ENCODE measurements at places on chromosomes 1 and 21. TPM values are rescaled to one million over a fixed set of nuclear protein-coding genes. Genes with fewer than 3 reads are reported as not detected.

DNA sequence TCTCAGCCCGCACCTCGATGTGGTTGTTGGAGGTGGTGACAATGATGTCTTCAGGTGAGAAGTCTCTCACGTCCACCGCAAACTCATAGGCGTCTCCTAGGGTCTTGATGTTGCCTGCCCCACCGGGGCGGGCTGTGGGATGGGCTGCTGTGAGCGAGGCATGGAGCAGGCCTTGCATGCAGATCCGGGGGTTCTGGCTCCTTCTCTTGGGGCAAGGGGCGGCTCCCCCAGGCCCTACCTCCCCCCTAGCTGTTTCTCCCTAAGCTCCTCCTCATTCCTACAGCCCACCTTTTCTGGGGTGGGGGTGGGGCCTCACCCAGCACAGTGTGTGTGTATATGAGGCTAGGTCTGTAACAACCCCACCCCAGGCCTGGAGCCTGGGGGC lies 775 bp downstream of the HSPB7 start:
- H3K4me3 ChIP-seq: peak overlapping the region; percentile 46
- peaks cover 100% of the 10 kb centered on the region for H3K4me1 ChIP-seq
- ATAC-seq: no peak
- no peaks in the 10 kb centered on the region for H3K27me3 ChIP-seq

- ATAC-seq: no peak
- no peak overlapping the region for H3K4me3 ChIP-seq
- no peaks in the 10 kb centered on the region for H3K27me3 ChIP-seq
These were observed 88.0 kb upstream of the ADAR start for GRCh38 chr1:154695985-154696384.

The UBASH3A gene
- total RNA-seq: not detected

The USP25 gene
- 54.9 TPM for total RNA-seq

- no peak overlapping the region for H3K27ac ChIP-seq
- H3K27me3 ChIP-seq: peaks cover 4% of the 10 kb centered on the region
- H3K36me3 ChIP-seq: no peaks in the 10 kb centered on the region
- H3K4me3 ChIP-seq: no peak overlapping the region
- no peaks in the 10 kb centered on the region for H3K4me1 ChIP-seq
These were observed 179.1 kb downstream of the FOXD2 start for GRCh38 chr1:47616906-47617305.

DNA sequence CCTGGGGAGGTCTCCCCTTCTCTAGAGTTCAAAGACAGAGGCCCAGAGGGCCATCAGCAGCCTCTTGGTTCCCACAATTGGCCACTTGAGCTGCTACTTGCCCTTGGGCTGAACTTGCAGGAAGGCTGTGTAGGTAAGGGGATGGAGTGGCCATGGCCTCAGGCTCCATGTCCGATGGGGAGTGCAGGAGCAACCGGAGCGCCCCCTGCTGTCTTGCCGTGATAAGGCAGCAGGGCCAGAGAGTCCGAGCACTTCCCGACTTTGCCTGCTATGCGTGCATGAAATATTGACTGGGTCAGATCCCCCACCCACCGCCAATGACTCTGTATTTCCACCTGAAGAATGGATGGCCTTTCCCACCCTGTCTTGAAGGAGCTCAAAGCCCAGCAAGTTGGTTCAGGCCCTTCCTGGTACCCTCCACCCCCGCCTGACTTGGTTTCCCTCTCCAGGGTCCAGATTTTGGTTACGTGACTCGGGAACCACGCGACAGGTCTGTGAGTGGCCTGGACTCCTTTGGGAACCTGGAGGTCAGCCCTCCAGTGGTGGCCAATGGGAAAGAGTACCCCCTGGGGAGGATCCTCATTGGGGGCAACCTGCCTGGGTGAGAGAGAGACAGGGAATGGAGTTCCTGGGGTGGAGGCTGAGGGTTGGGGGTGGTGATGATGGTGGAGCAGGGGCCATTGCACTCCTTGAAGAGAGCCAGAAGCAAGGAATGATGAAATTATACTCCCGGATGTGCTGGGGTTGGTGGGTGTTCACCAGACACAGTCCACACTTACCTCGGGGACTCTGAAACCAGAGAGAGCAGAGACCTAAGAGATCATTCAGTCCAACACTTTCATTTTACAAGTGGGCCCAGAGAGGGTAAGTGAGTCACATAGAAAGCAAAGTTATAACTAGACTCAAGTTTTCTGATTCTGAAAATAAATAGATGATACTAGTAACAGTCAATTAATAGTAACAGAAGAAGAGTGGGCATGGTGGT lies 25.6 kb downstream of the PADI3 start:
- H3K27ac ChIP-seq: no peak overlapping the region
- no peak overlapping the region for H3K4me3 ChIP-seq
- no peaks in the 10 kb centered on the region for H3K36me3 ChIP-seq
- peaks cover 48% of the 10 kb centered on the region for H3K27me3 ChIP-seq
- no peaks in the 10 kb centered on the region for H3K4me1 ChIP-seq

- no peak overlapping the region for H3K27ac ChIP-seq
- ATAC-seq: no peak
- no peaks in the 10 kb centered on the region for H3K4me1 ChIP-seq
- H3K4me3 ChIP-seq: no peak overlapping the region
- no peaks in the 10 kb centered on the region for H3K36me3 ChIP-seq
These were observed 3.3 kb upstream of the IL23R start for GRCh38 chr1:67162954-67163353.

- no peaks in the 10 kb centered on the region for H3K27me3 ChIP-seq
- no peak for ATAC-seq
- no peak overlapping the region for H3K27ac ChIP-seq
- no peak overlapping the region for H3K4me3 ChIP-seq
These were observed 495.5 kb upstream of the RGS18 start for GRCh38 chr1:191662746-191663145.

The HPCA gene
- not detected for total RNA-seq

DNA sequence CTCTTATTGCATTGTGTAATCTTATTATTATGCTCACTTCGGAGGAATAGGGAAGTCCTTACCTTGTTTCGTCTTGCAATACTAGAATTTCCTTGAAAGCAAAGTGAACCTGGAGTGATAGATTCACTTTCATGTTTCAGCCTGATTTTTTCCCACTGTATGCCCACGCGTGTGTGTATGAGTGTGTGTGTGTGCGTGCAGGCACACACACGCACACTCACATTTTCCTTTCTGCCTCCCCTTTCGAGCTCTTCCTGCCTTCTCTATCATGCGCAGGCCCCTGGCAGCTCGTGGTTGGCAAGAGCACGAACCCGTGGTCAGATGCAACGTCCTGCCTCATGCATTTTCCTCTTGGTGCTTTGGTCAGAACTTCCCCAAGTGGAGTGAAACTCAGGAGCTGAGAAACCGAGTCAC lies at the start of gene GCSAML:
TSS of gene GCSAML (plus strand) at position 366 of the 414 bp plus-strand sequence. CDS start 58 bp downstream, outside the sequence.
- H3K36me3 ChIP-seq: no peaks in the 10 kb centered on the region
- no peaks in the 10 kb centered on the region for H3K4me1 ChIP-seq
- H3K4me3 ChIP-seq: no peak within 1 kb of the TSS
- no peaks in the 10 kb centered on the region for H3K27me3 ChIP-seq
- H3K27ac ChIP-seq: no peak within 1 kb of the TSS
- ATAC-seq: no peak

DNA sequence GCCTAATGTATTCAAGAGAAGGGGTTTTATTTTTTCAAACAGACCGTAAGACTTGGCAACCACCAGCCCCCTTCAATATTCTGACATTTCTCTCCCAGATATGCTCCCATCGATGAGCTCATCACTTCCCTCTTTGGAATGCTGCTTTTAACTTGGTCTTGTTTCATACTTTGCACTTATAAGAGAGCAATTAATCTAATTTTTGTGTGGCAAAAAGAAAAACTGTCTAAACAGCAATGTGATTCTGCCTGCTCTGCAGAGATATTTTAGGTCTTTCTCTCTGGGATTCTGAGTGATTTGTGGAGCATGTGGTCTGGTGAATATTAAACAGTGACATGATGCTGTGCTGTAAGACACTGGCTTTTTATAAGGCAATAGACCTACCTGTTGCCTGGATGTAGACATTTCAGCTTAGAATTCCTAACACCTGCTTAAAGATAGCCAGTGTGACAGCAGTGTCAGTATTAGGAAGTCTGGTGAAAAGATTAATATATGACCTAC lies 284.8 kb downstream of the BACH1 start:
- H3K4me1 ChIP-seq: no peaks in the 10 kb centered on the region
- no peaks in the 10 kb centered on the region for H3K36me3 ChIP-seq
- no peak overlapping the region for H3K27ac ChIP-seq
- no peak for ATAC-seq

The GPR52 gene
- total RNA-seq: not detected

DNA sequence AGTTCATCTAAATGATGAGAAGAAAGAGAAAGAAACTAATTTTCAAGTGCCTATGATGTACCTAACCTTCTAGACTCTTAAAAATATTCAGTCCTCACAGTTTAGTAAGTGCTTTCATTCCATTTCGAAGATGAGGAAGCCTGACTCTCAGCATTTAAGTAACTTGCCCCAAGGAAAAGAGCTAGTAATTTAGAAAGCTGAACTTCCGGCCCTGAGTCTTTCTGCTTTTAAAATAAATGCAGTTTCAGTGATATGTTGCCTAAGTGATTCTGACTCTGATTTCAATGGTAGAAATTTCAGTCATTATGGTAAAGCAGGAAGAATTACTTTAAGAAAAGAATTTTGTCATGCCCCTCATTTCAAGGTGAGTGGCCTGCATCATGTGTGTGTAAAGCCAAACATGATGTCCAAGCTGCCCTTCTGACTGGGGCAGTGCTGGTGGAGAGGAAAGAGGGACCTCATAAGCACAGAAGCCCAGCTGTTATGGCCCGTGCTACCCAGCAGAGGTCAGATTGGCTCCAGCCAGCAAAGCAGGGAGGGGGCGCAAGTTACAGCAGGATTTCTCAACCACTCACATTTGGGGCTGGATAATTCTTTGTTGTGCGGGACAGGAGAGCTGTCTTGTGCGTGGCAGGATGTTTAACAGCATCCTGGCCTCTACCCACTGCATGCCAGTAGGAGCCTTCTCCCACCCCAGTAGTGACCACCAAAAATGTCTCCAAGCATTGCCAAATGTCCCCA lies 10.7 kb downstream of the ATP1A4 start:
- no peak overlapping the region for H3K4me3 ChIP-seq
- no peaks in the 10 kb centered on the region for H3K4me1 ChIP-seq
- H3K27ac ChIP-seq: no peak overlapping the region
- H3K36me3 ChIP-seq: no peaks in the 10 kb centered on the region
- ATAC-seq: no peak

The FAM72D gene
- total RNA-seq: 0.40 TPM

DNA sequence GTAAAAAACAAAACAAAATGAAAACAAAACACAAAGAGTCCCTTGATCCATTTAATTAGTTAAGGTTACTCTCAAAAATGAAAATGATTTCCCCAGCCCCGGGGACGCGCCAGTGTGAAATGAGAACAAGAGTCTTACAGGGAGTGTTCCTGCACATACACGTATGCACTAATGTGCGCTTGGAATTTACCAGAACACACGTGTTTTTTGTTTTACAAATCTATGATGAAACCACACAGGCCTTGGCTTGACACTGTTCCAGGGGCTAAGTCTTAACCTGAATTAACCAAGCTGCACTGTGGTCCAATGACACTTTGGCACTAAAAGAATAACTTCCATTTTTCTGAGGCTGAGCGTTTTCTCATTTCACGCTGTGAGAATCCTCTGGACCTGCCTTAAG lies 63.7 kb downstream of the SLC45A1 start:
- H3K27me3 ChIP-seq: no peaks in the 10 kb centered on the region
- ATAC-seq: peak; percentile 50
- H3K4me1 ChIP-seq: peaks cover 61% of the 10 kb centered on the region
- peak overlapping the region; percentile 92 for H3K27ac ChIP-seq
- no peak overlapping the region for H3K4me3 ChIP-seq

The MEX3A gene
- total RNA-seq: 0.49 TPM

The CD1D gene
- 0.16 TPM for total RNA-seq

- no peaks in the 10 kb centered on the region for H3K36me3 ChIP-seq
- no peaks in the 10 kb centered on the region for H3K27me3 ChIP-seq
- H3K4me3 ChIP-seq: no peak overlapping the region
- ATAC-seq: no peak
- H3K4me1 ChIP-seq: no peaks in the 10 kb centered on the region
These were observed 16.6 kb upstream of the USP24 start for GRCh38 chr1:55231745-55232144.

- H3K27me3 ChIP-seq: no peaks in the 10 kb centered on the region
- H3K36me3 ChIP-seq: no peaks in the 10 kb centered on the region
- no peak overlapping the region for H3K27ac ChIP-seq
- H3K4me3 ChIP-seq: no peak overlapping the region
- H3K4me1 ChIP-seq: peaks cover 3% of the 10 kb centered on the region
These were observed 23.8 kb upstream of the AHCYL1 start for GRCh38 chr1:109960745-109961094.

DNA sequence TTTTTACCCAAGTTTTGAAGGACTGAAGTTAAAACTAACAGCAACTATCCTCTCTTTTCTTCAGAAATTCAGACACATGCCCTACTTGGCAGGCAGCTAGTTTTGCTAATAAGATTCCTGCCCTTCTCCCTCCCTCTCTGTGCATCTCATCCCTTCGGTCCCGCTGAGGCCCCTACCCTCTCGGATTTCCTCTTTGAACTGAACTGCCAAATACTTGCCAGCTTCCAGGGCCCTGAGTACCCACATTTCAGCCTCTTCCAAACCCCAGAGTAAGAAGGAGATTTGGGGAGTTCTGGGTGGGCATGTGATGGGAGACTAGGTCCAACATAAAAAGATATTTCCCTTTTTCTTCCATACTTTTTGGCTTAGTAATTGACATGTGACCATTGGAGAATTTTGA lies 116.5 kb upstream of the JUN start:
- no peaks in the 10 kb centered on the region for H3K4me1 ChIP-seq
- no peaks in the 10 kb centered on the region for H3K36me3 ChIP-seq
- no peaks in the 10 kb centered on the region for H3K27me3 ChIP-seq
- H3K4me3 ChIP-seq: no peak overlapping the region
- peak overlapping the region; percentile 33 for H3K27ac ChIP-seq

GRCh38 chr1:200306944-200307754 lies 102.7 kb downstream of the ZNF281 start:
- no peak for ATAC-seq
- no peak overlapping the region for H3K4me3 ChIP-seq

DNA sequence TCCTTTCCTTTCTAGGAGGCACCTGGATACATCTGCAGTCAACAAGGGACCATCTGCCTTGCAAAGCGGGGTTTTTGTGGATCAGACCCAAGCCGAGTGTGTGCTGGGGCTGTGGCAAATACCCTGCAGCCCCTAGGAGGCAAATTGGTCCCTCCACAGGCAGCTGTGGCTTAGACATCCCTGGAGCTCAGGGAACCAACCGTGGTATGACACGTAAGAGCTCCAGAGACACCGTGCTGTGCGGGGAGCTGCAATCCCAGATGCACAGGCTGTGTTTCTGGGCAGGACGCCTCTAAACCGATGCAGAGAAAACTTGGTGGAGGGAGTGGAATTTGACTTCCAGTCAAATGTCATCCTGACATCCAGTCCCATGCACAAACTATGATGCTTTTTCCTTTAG lies 141.5 kb downstream of the KAZN start:
- H3K36me3 ChIP-seq: no peaks in the 10 kb centered on the region
- no peak for ATAC-seq
- no peaks in the 10 kb centered on the region for H3K4me1 ChIP-seq
- H3K27ac ChIP-seq: no peak overlapping the region
- no peak overlapping the region for H3K4me3 ChIP-seq

The RXFP4 gene
- total RNA-seq: not detected

The S100A12 gene
- total RNA-seq: 21.1 TPM

The C1QA gene
- 263 TPM for total RNA-seq

The OR2L8 gene
- not detected for total RNA-seq

GRCh38 chr1:11790880-11791715 lies 14.7 kb downstream of the MTHFR start:
- no peaks in the 10 kb centered on the region for H3K4me1 ChIP-seq
- H3K27ac ChIP-seq: peak overlapping the region; percentile 90
- H3K4me3 ChIP-seq: no peak overlapping the region
- H3K36me3 ChIP-seq: peaks cover 59% of the 10 kb centered on the region
- ATAC-seq: peak; percentile 96
- H3K27me3 ChIP-seq: no peaks in the 10 kb centered on the region

- no peaks in the 10 kb centered on the region for H3K36me3 ChIP-seq
- H3K4me3 ChIP-seq: no peak overlapping the region
- peaks cover 23% of the 10 kb centered on the region for H3K27me3 ChIP-seq
- H3K4me1 ChIP-seq: no peaks in the 10 kb centered on the region
- H3K27ac ChIP-seq: no peak overlapping the region
These were observed 10.3 kb downstream of the CNTN2 start for GRCh38 chr1:205053296-205053695.

The OR10Z1 gene
- total RNA-seq: not detected
